ENCODE measurements at places on chromosomes 5 and 9.

DNA sequence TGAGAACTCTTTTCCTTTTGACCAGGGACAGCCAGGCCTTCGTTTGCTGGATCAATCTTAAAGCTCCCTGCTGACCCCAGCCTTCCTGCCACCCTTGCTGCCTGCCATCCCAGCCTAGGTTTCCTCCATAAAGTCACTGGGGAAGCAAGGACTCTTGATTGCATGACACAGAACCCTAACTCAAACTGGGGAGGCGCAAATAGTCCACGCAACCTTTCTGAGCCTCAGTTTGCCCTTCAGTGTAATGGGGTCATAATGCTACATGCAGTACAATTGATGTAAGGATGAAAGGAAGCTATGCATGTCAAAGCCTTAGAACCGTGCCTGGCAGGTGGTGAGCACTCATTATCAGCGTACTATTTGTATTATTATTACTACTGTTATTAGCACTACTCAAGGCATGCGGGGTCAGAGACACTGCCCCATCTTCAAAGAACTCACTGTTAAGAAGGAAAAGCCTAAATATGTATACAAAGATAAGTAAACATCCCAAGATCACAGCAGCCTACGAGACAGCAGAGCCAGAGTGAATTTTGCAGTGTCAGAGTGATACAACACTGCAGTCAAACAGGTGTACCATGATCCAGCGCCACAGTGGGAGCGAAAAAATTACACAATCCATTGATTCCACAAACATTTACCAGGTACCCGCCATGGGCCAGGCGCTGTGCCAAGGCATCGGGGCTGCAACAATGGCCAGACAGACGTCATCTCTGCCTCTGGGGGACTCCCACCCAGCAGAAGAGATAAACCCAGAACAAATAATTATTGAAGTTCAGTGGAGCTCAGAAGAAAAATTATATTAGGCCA is 16.9 kb upstream of the CPLX2 start:
- peak; percentile 85 for DNase-seq

- no peak for DNase-seq
These were observed 25.9 kb downstream of the GALNT12 start for GRCh38 chr9:98833090-98833956.

GRCh38 chr5:61765471-61765870 is 433.4 kb downstream of the ZSWIM6 start:
- DNase-seq, result no peak

DNA sequence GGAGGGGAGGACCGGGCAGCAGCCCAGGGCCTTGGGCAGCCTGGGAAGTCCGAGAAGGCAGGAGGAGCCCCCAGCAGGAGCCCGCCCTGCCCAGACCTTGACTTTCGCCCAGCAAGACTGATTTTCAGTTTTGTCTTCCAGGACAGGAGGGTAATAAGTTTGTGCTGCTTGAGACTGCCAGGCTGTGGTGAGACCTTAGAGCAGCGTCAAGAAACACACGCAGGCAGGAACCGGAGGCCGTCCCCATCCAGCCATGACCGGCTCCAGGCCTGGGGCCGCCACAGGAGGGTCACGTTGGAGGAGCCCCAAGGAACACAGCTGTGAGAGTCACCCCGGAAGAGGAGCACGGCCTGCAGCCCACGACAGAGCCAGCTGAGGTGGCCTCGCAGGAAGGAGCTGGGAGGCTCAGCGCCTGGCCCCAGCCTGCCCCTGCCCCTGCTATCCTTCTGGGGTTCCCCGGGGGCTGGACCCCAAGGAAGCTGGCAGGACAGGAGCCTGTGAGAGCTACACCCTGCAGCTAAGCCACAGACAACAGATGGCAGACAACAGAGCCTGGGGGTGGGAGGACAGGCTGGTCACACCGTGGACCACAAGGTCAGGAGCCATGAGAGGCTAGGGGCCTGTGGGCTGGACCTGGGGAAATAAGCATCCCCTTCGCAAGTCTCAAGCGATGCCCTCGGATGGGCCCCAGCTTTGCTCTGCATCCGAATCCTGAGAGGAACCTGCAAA is 126.0 kb upstream of the FAM120A start:
- DNase-seq, result no peak

GRCh38 chr5:40784027-40784653 is 14.0 kb downstream of the PRKAA1 start:
- DNase-seq, result no peak

DNA sequence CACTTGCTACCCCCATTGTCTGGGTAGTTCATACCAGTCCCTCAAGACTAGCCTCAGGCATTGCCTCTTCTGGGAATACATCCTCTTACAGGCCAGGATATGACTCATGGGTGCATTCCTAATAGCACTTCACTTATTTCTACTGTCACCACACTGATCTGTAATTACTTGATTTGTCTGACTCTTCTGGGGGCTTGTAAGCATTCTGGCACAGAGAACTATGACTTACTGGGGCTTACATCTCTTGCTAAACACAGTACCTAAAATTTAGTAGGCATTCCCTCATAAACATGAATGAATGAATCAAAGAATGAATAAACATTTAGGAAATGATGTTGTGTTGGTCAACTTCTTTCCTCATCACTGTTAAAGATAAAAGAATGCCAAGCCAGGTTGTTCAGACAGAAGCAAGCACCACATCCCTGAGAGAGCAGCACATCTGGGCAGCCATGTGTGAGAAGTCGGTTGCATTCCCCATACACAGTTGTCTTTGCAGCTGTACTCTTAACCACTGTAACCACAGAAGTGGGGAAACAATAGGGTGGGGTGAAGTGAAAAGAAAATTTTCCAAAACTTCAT is 27.6 kb downstream of the IL7R start:
- peak; percentile 20 for DNase-seq

DNA sequence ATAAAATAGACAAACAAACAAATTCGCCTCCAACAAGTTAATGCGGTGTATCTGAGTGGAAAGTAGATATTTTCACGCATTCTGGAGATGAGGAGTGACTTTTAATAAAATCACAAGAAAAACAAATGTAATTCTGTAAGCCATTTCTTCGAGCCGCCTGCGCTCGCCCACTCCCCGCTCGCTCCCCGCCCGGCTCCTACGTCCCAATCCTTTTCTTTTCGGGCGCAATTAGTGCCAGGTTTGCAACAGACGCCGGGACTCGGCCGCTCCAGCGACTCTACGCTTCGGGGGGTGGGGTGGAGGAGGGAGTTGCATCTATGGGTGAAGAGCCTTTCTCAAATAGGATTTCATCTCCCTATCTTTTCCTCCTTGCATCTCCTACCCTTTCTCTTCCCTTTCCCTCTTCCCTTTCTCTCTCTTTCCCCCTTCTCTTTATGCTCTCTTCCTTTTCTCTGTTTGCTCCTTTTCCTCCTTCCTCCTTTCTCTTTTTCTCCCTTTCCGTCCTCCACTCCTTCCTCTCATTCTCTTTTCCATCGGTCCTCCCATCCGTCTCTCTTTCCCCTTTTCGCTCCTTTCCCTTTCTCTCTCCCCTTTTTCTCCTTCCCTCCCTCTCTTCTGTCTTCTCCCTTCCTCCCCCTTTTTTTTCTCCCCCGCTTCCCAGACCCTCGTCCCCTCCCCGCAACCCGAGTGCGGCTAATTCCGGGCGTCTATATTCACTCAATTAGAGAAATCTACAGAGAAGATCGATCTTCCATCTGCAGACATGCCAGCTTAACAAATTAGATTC is 6.1 kb upstream of the OTP start:
- DNase-seq, result no peak

DNA sequence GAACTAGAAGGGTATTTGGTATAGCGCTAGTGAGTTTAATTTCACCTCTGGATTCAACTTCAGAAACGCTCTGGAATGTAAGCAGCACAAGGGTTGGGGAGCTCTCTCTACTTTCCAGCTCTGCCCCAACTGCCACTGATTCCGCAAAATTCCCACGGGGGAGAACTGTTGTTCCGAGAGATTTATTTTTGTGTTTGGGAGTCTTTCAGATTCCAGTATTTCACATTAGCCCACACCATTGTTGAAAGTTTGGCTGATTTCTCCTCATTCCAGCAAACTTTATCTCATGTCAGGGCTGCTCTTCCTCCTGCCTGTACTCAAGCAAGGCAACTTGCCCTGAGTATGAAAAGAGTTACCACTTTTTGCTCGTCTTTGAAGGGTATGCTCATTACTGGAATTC is 198.5 kb upstream of the EGFLAM start:
- no peak for DNase-seq

- DNase-seq, result no peak
These were observed 1115.5 kb downstream of the TAF11L14 start for GRCh38 chr5:18749763-18750162.

GRCh38 chr5:133757396-133757945 is 145.1 kb upstream of the FSTL4 start:
- DNase-seq, result no peak

GRCh38 chr9:116757030-116757429 is 69.9 kb downstream of the TRIM32 start:
- no peak for DNase-seq

DNA sequence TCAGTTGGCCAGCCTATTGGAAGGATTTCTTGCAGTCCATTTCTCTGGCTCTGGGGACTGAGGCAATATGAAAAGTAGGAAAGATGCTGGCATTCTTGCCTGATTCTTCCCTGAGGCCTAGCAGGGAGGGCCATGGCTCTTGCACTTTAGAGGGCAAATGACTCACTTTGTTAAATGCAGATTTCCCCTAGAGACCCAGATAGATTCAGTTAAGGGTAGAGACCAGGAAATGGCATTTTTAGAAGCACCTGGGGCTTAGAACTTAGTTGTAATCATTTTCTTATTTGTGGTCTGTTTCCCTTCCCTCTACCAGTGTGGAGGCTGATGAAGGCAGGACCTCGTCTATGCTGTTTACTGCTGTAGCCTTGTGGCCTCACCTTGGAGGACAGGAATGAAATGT is 112.8 kb upstream of the NR3C1 start:
- DNase-seq, result no peak

- DNase-seq, result no peak
These were observed 53.8 kb downstream of the NIM1K start for GRCh38 chr5:43245724-43246385.

GRCh38 chr5:133321833-133322420 is 270.1 kb downstream of the HSPA4 start:
- no peak for DNase-seq

DNA sequence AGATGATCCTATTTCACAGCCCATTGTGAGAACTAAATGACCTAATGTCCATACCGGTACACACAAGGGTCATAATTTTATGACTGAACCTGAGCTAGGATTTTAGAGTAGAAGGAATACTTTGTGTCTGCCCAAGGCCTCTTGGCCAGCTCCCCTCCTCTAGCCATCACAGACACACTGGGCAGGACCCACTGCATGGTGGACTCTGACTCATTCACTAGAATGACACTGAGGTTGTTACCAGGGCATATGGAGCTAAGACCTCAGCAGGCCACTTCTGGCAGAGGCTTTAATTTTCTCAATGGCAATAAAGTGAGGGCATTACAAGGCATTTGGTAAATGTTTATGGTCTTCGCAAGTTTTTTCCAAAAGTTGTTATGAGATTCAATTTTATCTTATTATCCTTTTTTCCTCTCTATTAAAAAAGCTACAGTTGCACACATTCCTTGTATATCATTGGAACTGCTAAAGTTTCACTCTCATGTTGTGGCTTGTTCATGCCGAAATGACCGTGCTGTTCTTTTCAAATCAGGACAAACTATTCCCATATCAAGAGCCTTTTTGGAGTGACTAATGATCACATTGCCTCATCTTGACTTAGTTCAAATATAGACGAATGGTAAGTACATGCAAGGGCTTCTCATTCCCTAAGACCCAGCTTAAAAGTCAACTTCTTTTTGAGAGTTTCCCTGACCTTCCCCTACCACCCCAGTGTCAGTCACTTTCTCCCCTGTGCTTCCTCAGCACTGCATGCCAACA is 595.7 kb downstream of the ACTL7B start:
- DNase-seq, result no peak

GRCh38 chr9:34380511-34381315 is 4.0 kb upstream of the MYORG start:
- DNase-seq, result peak; percentile 52

DNA sequence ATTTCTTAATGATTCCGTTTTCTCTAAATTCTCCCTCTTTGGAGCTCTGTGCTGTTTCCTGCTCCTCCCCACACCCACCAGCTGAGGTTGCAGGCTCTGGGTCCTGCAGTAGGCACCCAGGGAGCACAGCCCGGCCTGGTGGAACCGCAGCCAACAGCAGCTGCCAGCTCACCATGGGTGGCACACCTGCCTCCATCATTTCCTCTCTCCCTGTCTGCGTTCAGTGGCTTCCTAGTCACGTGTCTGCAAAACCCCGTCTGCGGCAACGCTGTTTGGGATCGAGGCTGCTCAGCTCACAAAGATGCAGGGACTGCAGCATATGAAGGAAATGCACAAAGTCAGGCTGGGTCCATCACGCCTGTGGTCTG is 367.8 kb downstream of the IRX2 start:
- DNase-seq, result no peak

DNA sequence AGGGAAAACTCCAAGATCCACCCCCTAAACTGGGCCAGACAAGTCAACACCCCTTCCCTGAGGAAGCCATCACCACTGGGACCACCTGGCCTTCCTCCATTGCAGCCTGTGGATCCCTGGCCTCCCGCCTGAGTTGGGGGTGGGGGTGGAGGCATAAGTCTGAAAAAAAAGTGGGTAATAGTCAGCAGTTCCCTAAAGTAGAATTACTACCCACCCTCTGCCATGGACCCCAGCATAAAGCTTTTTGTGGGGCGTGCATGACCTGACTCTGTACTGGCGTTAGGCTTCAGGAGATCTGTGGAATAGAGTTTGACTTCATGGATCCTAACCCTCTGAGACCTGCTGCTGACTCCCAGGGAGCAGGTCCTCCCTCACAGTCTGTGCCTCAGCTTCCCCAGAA is 2.0 kb upstream of the CXXC5 start:
- no peak for DNase-seq

DNA sequence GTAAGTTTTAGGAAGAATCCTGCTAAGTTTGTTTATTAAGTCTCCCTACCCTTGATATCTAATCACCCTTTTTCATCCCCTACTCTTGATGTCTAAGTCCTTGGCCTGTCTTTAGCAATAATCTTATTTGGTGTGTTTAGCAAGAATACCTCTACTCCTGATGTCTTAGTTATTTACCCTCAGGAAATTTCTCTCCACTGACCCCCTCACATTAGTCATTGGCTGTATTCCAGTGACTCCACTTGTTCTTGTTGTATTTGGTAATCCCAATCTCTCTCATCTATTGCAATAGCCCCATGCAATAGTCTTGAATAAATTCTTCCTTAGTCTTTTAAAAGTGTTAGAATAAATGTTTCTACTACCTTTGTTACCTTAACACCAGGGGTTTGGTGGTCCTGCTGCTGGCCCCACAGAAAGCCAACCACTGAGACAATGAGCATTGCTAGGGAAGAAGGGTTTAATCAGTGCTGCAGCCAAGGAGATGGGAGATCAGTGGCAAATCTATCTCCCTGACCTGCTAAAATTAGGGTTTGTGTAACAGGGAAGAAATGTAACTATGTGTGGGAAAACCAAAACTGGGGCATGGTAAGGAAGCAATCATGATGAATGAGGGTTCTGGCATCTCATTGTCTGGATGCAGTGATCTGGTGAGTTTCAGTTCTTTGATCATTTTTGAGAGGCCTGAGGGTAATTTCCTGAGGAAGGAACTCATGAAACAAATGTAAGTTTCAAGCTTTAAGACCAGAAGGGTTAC is 236.4 kb upstream of the DAB2 start:
- peak; percentile 63 for DNase-seq

- DNase-seq, result no peak
These were observed 32.4 kb downstream of the HAPLN1 start for GRCh38 chr5:83688281-83688680.
